ENCODE measurements at places on chromosomes 13 and 19. TPM values are rescaled to one million over a fixed set of nuclear protein-coding genes. Genes with fewer than 3 reads are reported as not detected.

The FAAP24 gene
- total RNA-seq: 0.41 TPM

The NDUFA3 gene
- 2.2 TPM for total RNA-seq

- no peak for DNase-seq
These were observed 211.7 kb downstream of the DCT start for GRCh38 chr13:94267581-94268366.

GRCh38 chr19:54464044-54464629 is 559 bp upstream of the LENG9 start:
- DNase-seq: peak; percentile 95

- DNase-seq: no peak
These were observed 5.7 kb downstream of the COPE start for GRCh38 chr19:18913466-18913865.

- DNase-seq: no peak
These were observed 128.7 kb downstream of the UGGT2 start for GRCh38 chr13:95924389-95924994.

GRCh38 chr19:41530184-41530534 is 45.8 kb upstream of the CEACAM21 start:
- DNase-seq: no peak

All from tongue (tissue), 3 donors.